Stimulated activated CD8-positive, alpha-beta memory T cell treated with anti-CD3 and anti-CD28 coated beads, Interleukin-7, amount 100 ng/mL, for 4 hours (primary cell): ENCODE measurements at places on chromosomes 4 and X.

DNA sequence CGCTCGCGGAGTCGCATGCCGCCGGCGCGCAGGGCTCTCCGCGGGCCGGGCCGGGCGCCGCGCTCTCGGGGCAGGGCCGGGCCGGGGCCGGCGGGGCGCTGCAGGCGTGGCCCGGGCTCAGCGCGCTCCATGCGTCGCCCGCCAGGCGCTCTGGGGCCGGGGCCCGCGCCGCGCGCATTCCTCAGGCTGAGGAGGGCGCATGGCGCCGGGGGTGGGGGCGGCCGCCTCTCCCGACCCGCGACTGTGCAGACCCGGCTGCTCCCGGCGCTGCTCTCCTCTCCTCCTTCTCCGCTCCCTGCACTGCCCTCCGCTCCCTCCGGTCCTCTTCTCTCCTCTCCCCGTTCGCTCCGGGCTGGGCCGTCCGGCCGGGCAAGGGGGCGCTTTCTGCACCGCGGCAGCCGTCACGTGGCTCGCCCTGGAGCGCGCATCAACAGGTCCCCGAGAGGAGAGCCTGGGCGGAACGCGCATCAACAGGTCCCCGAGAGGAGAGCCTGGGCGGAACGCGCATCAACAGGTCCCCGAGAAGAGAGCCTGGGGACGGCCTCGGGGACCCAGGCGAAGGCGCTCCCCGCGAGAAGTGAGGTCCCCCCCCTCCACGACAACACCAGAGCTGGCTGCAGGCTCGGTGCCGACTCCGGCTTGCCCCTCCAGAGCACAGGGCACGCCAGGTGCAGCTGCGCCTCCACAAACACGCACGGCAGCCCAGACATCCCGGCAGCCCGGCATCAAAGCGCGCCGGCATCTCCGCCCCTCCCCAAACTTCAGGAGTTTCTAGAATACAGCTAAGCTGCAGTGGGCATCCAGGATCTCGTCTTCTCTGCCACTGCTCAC is 12.9 kb downstream of the PPP2R3B start:
- no peak for DNase-seq

DNA sequence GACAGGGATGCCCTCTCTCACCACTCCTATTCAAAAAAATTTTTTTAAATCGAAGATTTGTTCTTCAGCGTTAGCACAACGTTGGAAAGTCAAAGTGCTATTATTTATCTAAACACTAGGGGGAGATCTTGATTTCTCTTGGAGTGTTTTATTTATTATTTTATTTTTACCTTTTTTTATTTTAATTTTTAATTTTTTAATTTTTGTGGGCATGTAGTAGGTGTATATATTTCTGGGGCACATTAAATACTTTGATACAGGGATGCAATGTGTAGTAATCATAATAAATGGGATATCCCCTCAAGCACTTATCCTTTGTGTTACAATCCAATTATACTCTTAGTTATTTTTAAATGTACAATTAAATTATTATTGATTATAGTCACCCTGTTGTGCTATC is 37.4 kb upstream of the SLC10A4 start:
- DNase-seq: no peak

- DNase-seq: no peak
These were observed 187.2 kb downstream of the AR start for GRCh38 chrX:67731061-67731460.

DNA sequence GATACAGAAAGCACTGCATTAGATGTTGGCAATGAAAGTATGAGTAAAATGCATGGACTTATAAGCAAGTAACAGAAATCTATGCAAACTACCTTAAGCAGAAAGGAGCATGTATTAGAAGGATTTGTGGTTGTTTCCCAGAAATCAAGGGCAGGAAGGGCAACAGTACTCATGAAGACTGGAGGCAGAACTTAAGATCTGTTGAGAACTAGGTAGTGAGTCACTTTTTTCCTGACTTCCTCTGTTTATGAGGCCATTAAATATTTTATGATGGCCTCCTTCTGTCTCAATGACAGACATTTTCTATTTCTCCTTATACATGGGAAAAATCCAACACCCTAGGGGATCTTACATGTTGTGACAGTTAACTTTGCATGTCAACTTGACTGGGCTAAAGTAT is 398.2 kb downstream of the MID1IP1 start:
- DNase-seq: no peak

DNA sequence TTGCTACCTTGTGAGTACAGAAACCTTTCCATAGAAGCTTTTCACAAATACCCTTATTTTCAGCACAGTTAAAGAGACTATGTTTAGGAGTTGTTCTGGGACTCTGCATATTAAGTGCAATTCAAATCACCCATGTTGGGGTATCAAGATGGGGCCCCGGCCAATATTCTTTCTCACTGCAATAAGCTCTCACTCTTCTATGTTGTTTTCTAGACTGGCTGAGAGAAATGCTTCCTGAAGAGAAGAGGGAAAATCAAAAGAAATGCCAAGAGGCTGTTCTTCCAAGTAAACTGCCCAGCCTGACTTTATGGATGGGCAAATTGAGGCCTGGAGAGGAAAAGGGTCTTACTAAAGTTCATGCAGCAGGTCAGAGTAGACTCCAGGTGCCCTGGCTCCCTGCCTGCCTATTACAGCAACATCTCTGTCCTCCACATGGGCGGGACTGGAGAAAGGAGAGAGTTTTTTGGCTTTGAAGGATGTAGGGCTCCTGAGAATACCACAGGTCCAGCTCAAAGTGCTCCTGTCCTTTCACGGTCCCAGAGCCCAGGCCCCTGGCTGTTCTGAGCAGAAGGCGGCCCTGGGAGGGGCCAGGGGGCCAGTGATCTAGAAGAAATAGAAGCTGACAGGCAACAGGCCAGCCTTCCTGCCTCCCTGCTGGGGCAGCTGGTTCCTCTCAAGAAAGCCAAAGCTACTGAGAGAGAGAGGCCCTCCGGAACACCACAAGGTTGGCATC is 745 bp upstream of the IQSEC2 start:
- DNase-seq: no peak

DNA sequence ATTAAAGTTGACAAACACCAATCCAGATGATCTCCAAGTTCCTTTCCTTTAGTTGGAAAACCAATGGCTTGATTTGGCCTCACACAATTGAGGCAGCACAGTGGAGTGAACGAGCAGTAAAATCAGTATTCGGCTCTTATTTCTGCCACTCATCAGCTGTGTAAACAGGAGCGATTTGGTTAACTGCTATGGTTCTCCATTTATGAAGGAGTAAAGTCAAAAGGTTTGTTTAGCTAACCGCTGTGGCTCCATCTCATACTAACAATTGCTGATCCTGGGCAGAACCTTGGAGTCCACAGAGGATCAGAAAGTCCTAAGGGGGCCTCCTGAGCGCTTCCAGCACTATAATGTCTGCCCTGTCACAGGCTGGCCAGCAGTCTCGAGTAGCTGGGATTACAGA is 54.5 kb upstream of the EXOC1L start:
- DNase-seq: no peak

GRCh38 chrX:70755850-70756249 is 152.7 kb downstream of the TEX11 start:
- DNase-seq: peak; percentile 30

- no peak for DNase-seq
These were observed 47.0 kb downstream of the TASL start for GRCh38 chrX:30530606-30531005.

GRCh38 chr4:122616915-122617596 is 3.8 kb downstream of the IL21 start:
- no peak for DNase-seq

GRCh38 chr4:70895405-70895804 is 6.8 kb upstream of the MOB1B start:
- DNase-seq: no peak

DNA sequence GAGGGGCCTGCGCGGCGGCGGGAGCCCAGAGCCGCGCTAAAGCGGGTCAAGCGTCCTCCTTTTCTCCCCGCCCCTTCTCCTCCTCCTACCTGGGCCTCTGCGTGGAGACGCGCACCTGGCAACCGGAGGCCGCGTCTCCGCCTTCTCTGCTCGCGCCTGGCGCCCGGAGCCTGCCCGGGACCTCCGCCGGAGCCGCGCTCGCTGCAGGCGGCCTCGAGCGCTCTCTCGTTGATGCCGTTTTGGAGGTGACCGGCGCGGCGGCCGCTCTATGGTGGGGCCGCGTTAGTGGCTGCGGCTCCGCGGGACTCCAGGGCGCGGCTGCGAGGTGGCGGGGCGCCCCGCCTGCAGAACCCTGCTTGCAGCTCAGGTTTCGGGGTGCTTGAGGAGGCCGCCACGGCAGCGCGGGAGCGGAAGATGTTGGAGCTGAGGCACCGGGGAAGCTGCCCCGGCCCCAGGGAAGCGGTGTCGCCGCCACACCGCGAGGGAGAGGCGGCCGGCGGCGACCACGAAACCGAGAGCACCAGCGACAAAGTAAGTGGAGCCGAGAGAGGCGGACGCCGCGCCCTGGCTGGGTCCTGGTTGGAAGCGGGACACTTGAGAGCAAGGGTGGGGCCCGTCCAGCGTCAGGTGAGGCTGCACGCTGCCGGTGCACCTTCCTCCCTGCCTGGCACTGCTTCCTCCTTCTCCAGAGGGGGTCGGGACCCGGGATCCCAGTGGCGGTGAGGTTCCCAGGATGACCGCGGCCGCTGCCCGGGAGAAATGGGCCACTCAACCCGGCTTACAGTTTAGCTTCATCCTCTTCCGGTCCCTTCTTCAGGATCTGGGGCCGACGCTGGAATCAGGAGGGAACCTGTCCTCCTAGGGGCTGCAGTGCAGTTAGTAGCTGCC is at the start of gene CDS1:
Gene CDS1 (plus strand): TSS at position 140 of the 888 bp plus-strand sequence. CDS start 275 bp downstream, at position 415.
- DNase-seq: no peak

DNA sequence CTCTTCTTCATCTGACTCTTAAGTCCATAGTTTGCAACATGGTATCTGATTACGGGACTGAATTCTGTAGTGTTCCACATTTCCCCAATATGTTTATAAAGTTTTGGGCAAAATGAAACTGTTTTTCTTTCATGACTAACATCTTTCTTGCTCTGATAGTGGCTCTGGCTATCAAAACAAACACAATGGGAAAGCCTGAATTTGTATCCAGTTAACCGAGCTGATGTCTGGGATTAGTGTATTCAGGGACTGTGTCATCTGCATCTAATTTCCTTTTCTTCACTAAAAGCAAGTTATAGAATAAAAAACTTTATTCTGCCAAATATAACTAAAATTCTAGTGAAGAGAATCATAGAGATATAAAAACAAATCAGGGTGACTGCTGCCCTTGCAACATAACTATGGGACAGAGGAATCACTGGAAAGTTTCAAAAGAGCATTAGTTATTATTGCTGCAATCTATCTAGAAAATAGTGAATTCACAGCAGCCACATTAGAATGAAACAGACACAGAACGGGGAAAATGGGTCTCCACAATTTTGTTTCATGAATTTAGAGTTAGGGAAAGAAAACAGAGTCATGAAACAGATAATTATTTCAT is 61.3 kb downstream of the ANTXR2 start:
- DNase-seq: no peak

DNA sequence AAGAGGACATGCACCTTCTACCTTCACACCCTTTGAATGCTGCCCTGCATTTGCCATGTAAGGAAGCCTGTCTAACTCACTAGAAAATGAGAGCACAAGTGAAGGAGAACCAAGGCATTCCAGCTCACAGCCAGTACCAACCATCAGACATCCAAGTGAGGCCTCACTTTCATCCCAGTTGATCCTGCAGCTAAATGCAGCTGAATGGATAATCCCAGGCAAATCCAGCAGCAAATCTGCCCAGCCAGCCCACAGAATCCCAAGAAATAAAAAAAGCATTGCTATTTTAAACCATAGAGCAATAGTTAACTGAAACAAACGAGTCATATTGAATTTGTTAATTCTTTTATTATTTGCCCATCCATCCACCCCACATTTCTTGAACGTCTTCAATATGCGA is 112.5 kb downstream of the C4orf33 start:
- no peak for DNase-seq

- DNase-seq: no peak
These were observed 43.6 kb downstream of the RUFY3 start for GRCh38 chr4:70765368-70765767.

GRCh38 chr4:68591204-68591603 is 15.1 kb upstream of the UGT2B17 start:
- no peak for DNase-seq

- peak; percentile 9 for DNase-seq
These were observed 58.2 kb upstream of the ZNF157 start for GRCh38 chrX:47311932-47312774.

DNA sequence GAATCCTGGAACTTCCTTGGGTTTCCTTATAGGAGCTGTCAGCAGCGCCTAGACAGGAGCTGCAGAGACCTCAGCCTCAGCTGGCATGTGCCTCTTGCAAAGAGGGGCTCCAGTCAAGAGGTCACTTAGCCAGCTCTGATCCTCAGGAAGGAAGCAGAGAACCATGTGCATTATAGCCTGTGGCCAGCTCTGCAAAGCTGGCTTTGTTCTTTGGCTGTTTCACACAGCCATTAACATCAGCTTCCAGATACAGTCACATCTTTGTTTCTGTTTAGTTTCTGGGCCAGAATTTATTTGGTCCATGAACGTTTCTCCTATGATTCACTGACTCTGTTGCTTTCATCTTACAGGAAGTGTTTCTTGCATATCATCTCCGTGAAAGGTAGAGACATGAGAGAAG is 92.4 kb downstream of the CC2D2A start:
- DNase-seq: no peak

DNA sequence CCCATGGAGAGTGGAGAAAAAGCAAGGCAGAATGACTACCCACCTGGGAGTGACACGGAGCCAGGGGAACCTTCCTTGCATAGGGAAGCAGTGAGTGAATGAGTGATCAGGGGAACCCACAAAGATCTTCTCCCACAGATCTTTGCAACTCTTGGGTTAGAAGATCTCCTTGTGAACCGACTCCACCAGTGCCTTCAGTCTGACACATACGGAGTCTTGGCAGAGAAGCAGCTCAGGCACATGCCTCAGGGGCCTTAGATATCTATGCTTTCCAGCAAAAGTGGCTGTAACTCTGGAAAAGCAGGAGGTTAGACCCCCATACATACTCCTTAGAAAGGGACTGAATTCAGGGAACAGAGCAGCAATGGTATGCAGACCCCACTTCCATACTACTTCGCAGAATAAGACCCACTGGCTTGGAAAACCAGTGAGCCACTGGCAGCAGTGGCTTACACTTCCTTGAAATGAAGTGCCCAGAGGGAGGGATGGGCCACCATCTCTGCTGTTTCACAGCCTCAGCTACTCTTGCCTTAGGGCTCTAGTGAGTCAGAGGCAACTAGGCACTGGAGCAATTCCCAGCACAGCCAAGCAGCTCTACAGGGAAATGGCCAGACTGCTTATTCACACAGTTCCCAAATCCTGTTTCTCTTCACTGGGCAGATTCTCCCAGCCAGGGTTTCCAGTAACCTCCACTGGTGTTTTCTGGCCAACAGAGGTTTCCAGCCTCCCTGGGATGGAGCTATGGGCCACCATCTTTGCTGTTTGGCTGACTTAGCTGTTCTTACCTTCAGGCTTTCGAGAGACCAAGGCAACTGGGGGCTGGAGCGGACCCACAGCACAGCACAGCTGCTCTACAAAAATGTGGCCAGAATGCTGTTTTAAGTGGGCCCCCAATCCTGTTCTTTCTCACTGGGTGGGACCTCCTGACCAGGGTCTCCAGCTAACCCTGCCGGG is 82.8 kb upstream of the TCEAL2 start:
- DNase-seq: no peak

- no peak for DNase-seq
These were observed 170.5 kb downstream of the SLC39A8 start for GRCh38 chr4:102174719-102175189.
